A375 (cell line): ENCODE measurements at places on chromosomes 16 and 17. TPM values are rescaled to one million over a fixed set of nuclear protein-coding genes. Genes with fewer than 3 reads are reported as not detected.

ACAP1 gene
- 2.5 and 5.1 TPM in 2 replicates for total RNA-seq

CTRB2 gene
- total RNA-seq, result 0.26 TPM in 1 of 2 replicates, not detected in the other

TNFRSF17 gene
- total RNA-seq, result 0.11 TPM in 1 of 2 replicates, not detected in the other

LITAFD gene
- total RNA-seq, result not detected in 2 replicates

ANKRD40CL gene
- total RNA-seq, result not detected in 2 replicates

FBXW10 gene
- total RNA-seq, result not detected in 2 replicates

MYH1 gene
- total RNA-seq, result not detected in 2 replicates

STX1B gene
- 0.98 TPM in 1 of 2 replicates, not detected in the other for total RNA-seq
